NCI-H1436 treated with DMSO at 0.1 percent for 48 hours (cell line): ENCODE measurements at places on chromosomes 12 and 14.

- DNase-seq, result no peak
Observed at GRCh38 chr12:12180575-12180974, 86.3 kb downstream of the LRP6 start.

- DNase-seq, result no peak
Observed at GRCh38 chr14:105908006-105908405, 381.6 kb downstream of the TMEM121 start.

GRCh38 chr14:54177641-54178621 is 218.9 kb upstream of the CDKN3 start:
- no peak for DNase-seq

DNA sequence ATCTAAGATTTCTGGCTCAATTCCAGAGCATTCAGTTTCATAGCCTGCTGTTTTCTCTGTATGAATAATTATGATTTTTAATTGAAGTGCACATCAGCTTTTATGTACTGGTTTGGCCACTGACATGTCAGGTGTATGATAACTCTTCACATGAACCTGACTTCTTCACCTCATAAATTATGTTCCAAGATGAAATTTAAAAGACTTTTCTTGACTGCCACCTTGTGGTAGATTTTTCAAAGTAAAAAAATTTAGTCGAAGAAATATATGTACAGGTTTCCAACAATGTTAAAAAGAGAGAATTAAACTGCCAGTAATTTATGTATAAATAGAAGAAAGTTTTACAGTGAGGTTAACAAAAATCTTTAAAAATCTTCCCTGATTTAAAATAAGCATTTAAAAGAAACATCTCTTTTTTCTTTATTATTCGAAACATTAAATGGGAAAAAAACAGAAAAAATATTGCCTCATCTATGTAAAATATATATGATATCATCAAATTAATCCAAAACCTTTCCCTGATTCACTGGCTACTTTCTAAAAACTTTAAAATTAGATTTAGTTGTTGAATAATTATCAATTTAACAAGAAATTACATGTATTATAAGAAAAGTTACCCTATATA is 124.9 kb upstream of the ATXN7L3B start:
- DNase-seq, result no peak

- no peak for DNase-seq
Observed at GRCh38 chr14:32474478-32475195, 145.5 kb downstream of the AKAP6 start.

- DNase-seq, result no peak
Observed at GRCh38 chr14:104735830-104736642, 12.0 kb downstream of the ADSS1 start.

DNA sequence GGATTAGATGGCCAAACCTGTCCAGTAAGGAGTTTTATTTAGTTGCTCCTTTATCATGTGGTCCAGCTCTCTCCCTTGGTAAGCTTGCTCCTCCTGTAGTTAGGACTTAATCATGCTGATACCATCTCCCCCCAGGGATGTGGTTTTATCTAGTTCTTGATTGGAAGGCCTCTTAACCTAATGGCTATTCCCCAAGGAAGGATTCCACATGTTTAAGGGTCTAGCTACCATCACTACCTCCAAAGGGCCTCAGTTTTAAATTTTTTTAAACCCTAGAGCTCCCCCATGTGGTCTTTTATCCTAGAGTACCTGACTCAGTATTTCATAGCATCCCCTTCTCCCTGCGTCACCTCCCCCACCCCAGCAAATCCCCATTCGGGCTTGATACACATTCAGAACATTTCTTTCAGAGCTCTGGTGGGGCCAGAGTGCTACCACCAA is 22.5 kb downstream of the MAP3K12 start:
- no peak for DNase-seq

- DNase-seq, result no peak
Observed at GRCh38 chr12:62214846-62215245, 45.4 kb upstream of the USP15 start.

DNA sequence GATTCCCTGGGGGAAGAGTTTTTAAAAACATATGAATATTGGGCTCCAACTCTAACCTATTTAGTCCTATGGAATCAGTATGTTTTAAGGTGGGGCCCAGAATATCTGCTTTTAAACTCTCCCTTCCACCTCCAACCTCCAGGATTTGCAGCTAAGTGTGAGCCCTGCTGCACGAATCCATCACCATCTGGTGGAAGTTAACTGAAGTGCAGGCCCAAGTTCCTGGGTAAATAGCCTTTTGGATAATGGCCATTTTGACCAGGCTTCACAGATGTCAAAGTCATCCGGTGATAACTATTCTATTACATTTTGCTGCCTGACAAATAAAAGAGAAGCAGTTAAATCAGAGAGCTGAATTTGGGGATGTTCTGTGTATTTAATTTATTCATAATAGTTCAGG is 58.1 kb upstream of the RMST start:
- DNase-seq, result no peak

GRCh38 chr14:76311079-76311758 is 64.7 kb upstream of the ESRRB start:
- no peak for DNase-seq

GRCh38 chr12:119208626-119209061 is 29.9 kb downstream of the HSPB8 start:
- DNase-seq, result no peak

GRCh38 chr12:57896434-57897201 is 44.7 kb upstream of the ATP23 start:
- DNase-seq, result no peak

DNA sequence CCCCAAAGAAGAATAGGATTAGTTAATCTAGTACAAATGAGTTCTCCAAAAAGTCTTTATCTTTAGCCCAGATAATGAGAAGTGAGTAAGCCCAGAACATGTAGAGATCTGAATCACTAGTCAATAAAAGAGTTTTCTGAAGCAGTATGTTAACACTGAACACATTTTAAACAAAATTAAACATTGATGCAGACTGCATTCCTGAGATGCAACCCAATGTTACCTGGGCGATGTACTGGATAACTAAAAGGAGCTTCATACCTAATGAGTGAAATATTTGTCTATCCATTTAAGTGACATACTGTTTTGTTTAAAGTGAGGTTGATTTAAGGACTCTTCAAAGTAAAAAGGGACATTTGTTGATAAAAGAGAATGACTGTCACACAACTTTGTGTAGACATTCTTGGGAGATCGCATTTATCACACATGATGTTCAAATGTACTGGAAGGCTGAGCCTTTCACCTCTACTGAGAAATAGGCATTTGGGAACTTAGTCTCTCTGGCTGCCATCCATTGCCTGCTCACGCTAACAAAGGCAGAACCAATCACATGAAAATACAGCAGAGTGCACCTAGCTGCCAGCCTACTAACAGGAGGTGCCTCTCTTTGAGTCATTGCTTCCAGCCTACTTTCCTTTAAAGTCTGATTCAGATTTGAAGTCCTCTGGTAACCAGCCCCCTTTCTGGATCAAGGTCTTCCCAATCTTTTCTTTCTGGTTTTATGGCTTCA is 287.7 kb downstream of the BTG1 start:
- DNase-seq, result no peak

DNA sequence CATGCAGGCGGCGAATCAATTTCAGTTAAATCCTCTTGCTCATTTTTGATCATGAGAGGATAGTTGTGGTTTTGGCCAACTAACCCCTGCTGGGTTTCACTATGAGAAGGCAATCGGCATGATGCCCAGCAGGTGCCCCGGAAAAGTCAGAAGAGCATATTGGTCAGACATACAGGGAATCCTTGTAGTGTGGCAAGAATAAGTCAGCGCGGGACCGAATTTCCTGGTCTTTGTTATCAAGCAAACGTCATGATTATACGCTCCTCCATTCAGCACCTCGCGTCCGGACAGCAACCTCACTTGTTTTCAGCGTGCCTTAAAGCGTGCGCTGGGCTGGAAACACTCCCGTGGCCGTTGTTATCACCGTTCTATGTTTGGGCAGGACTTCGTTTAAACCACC is 1.8 kb downstream of the TBC1D30 start:
- DNase-seq, result peak; percentile 4

- DNase-seq, result no peak
Observed at GRCh38 chr12:54147186-54147585, 41.6 kb downstream of the SMUG1 start.

- DNase-seq, result no peak
Observed at GRCh38 chr14:87233266-87233665, 759.7 kb downstream of the GALC start.

DNA sequence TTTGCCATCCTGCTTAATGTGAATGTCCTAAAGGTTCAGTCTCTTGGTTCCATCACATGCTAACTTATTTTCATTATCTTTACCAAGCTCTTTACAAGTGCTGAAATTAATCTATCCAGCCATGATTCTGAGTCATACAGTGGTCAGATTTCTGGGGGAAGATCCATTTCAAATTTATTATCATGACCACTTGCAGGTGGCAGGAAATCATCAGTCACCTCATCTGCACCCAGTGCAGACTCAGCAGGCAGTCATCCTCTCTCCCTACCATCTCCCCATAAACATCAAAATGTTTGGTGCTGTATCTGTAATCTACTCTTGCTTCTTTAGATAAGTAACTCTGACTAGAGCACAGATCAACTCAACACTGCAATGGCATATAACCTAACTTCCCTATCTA is 23.5 kb downstream of the ATG14 start:
- no peak for DNase-seq

DNA sequence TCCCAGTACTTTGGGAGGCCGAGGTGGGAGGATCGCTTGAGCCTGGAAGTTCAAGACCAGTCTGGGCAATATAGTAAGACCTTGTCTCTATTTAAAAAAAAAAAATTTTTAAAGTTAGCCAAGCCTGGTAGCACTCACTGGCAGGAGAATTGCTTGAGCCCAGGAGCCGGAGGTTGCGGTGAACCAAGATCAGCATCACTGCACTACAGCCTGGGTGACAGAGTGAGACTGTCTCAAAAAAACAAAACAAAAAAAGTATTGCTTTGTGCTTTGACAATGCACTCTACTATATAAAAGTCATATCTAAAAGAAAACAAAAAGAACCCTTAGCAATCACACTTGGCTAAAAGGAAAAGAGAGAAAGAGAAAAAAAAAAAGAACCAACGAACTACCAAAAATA is 26.8 kb downstream of the GNPTAB start:
- DNase-seq, result no peak

GRCh38 chr14:22282417-22282816 is 306.6 kb downstream of the DAD1 start:
- no peak for DNase-seq

DNA sequence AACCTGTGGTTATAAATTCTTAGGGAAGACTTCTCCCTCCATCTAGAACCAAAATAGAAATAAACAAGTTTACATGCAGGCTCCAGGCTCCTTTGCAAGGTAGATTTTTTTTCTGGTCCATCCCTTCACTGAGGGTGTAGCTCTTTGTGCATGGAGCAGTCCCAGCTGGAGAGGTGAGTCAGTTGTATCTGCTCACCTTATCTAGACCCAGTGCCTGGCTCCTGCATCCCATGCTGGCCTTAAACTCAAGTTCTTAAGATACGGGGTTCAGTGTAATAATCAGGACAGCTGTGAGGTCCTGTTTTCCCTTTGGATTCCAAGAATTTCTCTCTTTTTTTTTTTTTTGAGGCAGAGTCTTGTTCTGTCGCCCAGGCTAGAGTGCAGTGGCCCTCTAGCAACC is 14.8 kb downstream of the ATP6V0A2 start:
- no peak for DNase-seq

GRCh38 chr12:14408208-14408607 is 42.7 kb downstream of the ATF7IP start:
- DNase-seq, result no peak

- no peak for DNase-seq
Observed at GRCh38 chr14:68477461-68478085, 315.3 kb downstream of the ZFP36L1 start.

GRCh38 chr12:69685810-69686209 is 13.3 kb downstream of the BEST3 start:
- DNase-seq, result no peak

DNA sequence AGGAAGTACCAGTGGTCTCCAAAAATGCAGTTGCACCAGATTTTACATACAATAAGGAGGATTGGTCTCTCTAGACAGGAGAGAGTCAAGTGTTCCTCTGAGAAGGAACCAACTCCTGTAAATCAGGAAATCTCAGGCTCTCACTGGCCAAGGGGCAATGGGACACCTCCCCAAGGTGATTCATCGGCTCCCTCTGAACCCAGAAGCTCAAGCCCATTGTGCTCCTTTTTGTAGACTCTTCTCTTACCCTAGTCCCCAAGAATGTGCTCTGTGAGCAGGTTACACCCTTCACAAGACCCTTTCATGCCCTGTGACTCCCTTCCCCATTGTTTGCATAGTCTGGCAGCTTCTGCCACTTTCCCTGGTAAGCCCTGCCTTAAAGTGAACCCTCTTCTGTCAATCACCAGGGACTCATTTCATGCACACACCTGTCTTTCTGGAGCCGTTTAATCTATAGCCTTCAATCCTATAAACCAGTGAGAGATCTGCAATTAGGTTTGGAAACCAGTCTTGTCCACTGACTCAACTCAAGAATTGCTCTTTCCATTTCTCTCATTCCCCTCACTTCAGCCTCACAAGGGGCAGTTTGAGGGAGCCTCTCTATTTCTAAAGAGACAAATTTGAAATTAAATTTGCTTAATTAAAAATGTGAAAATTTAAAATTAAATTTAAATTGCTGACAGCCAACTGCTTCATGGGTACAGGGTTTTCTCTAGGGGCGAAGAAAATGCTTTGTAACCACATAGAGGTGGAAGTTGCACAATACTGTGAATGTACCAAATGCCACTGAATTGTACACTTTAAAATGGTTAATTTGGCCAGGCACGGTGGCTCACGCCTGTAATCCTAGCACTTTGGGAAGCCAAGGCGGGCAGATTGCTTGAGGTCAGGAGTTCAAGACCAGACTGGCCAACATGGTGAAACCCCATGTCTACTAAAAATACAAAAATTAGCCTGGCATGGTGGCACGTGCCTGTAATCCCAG is 38.3 kb upstream of the LTA4H start:
- no peak for DNase-seq

- DNase-seq, result no peak
Observed at GRCh38 chr12:130970908-130971233, 17.2 kb downstream of the ADGRD1 start.

DNA sequence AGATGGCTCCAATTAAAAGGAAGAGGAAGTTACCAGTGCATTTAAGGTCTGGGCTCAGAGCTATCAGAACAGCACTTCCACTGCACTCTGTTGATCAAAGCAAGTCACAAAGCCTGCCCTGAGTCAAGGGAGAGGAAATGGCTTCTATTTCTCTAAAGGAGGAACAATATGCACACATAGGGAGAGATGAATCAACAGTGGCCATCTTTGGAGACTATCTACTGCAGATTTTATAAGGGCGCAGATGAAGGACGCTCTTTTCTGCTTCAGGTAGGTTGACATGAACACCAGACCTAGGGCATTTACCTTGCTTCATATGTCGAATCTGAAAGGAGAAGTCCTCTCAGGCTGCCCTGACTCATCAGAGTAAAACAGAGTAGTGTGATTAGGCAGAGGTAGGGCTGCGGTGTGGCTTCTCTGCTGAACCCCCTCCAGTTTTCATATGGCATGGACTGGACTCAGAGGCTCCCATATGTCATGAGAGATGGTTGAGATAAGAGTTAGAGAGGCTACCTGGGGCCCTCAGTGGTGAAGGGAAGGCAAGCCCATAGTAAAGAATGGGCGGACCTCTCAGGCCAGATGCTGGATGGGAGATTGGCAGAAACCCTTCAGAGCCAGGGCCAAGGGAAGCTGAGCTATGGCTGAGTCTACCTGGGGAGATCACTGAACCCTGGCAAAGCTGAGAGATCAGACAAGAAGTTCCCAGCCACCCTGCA is 84.4 kb downstream of the ARF6 start:
- DNase-seq, result no peak

- DNase-seq, result no peak
Observed at GRCh38 chr12:59122784-59123183, 202.5 kb upstream of the LRIG3 start.

- DNase-seq, result no peak
Observed at GRCh38 chr12:76444408-76444984, 96.3 kb upstream of the BBS10 start.

- DNase-seq, result no peak
Observed at GRCh38 chr12:49097381-49097780, 2.8 kb upstream of the DHH start.
